ENCODE measurements at places on chromosomes 3 and 15.

DNA sequence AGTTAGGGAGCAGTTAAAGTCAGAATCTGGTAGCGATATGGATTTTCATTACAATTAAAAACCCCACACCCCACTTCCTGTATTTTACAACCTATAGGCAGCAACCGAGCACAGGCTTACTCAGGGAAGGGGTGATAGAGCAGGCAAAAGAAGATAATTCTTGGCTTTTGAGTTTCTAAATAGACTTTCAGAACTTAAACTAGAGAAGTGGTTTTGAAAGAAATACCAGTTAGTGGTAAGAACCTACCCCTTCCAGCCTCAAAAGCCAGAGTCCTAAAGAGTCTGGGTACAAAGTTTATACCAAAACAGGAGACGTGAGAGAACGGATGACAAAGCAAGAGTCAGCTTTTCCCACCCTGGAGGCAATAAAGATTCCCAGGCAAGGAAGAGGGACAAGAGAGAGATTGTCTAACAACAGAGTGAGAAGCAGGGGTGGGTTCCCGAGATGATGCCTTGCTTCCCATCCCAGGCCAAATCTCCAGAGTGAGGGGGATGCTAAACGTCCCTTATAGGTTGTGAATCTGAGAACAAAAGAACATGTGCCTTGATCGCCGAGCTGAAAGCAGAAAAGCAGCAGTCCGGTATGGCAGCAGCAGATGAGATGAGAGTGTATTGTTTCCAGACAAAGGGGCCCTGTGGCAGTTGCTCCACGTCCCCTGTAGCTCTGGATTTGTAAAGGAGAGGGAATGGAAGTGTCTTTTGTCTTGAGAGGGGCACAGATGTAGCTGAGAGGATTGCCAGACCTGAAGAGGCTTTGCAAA, 36.8 kb downstream of the KLHL6 start:
- DNase-seq = no peak

DNA sequence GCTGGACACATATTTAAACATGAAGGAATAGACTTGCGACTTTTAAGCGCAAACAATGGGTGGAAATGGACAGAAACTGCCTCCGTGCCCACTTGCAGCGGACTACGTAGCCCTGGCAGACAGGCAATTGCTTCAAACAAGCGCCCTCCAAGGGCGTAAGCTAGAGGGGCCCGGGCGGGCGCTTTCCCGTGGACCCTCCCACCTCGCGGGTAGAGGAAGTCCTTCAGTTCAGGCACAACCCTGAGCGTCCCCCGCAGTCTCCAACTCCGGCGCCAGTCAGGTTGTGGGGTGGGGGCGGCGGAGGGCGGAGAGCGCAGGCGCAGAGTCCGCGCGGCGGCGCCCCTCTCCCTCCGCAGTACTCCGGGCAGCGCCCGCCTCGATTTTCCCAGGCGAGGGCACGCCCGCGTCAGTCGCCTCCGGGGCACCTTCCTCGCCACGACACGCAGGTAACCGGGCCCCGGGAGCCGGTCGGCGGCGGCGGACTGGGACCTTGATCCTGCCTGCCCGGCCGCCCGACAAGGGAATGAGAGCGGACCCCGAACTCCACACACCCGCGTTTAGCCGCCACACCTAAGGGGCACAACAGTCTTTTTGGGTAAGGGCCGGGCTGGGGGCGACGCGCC, at the start of gene SLC35G2:
TSS of gene SLC35G2 (plus strand) at position 358 of the 623 bp plus-strand sequence. CDS start 35,335 bp downstream, outside the sequence.
- peak; percentile 54 for DNase-seq

- DNase-seq = no peak
These were observed 13.4 kb downstream of the STT3B start for GRCh38 chr3:31546162-31546561.

- DNase-seq = no peak
These were observed 44.0 kb upstream of the MUC4 start for GRCh38 chr3:195855471-195856409.

- no peak for DNase-seq
These were observed 36.7 kb downstream of the PXYLP1 start for GRCh38 chr3:141268306-141268705.

GRCh38 chr3:159739969-159740368, 248.7 kb upstream of the IL12A start:
- DNase-seq = no peak

- no peak for DNase-seq
These were observed 52.6 kb downstream of the SYNM start for GRCh38 chr15:99157456-99157855.

GRCh38 chr15:29048011-29048410, 162.2 kb downstream of the APBA2 start:
- no peak for DNase-seq

DNA sequence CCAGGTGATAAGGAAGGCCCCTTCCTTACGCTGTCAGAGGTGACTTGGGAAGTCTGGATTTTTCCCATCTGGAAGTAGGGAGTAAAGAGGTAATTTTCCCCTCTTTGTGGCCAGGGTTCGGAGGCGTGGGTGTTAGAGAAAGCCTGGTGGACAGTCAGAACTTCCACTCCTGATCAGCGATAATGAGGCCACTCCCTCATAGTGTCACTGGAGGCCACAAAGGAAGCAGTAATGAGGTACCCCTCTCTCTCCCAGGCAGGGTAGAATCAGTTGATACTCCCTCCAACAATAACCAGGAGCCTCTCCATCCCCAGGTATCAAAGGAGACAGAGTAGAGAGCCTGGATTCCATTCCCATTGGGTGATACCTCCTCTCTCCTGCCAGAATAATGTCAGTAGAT, 30.0 kb downstream of the AP4E1 start:
- no peak for DNase-seq

DNA sequence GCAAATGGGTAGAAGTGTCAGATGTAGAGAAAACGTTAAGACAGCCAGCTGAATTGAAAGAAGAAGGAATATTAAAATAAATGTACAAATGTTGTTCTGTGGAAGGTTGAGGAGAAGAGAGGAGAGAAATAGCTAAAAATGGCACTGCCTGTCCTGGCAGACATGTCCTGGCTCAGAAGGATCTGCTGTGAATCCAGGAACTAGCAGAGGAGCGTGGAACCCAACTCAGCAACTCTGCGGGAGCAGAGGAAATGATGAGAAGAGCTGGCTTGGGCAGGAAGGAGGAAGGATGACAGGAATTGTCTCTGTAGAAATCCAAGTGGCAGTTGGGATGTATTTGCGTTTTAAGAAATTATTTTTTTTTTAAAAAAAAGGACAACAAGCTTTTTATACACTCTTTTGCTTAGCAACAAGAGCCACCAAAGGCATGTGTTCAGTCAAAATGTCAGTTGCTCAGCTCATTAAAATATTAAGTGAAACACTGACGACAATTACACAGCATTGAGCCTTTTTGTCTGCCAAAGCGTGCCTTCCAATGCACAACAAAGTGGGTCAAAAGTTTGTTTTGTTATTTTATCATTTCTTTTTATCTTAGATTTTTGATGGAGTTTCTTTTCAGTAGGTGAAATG, 16.1 kb downstream of the NANOGP8 start:
- no peak for DNase-seq

DNA sequence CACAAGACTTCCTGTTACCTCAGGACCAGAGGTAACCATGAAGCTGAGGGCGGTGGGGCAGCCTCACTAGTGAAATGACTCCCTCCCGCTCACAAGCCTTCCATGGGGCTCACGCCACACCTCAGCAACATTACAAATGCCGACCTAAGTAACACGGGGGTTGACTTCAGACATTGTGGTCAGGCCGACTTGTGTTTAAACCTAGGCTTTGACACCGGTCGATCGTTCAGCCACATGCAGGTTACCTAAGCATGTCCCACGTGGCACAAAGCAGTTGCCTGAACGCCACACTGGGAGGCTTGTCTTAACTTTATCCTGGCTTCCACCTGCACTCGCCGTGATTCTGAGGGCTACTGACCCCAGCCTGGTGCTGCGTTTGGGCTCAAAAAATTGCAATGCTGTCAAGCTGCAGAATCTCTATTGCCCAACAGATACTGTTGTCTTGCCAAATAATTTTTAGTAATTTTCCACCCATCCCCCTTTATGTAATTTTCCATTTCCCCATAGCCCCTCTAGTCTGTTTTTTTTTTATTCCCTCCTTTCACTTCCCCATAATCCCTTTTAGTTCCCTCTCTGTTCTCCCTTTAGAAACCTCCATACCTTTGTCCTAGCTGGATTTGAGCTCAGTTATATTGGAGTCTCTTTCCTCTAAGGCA, 158.6 kb upstream of the RGMA start:
- no peak for DNase-seq

- no peak for DNase-seq
These were observed 84.6 kb downstream of the ZBTB20 start for GRCh38 chr3:115062412-115062956.

- DNase-seq = no peak
These were observed 77.6 kb downstream of the POLR2M start for GRCh38 chr15:57784081-57784511.

GRCh38 chr15:70113304-70113700, 15.6 kb upstream of the TLE3 start:
- DNase-seq = no peak

DNA sequence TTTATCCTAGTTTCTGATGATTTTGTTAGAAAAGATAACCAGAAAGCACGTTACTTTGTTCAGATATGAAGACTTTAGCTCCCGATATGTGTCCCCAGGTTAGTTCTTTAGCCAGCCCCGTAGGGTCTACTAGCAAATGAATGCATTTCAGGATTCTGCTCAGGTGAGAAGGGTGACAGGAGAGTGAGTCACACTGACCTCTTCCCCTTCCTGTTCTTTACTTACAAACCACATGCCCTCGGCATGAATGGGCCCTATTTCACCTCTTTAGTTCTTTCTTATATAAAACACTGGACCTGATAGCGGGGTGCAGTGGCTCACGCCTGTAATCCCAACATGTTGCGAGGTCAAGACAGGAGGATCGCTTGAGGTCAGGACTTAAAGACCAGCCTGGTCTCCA, 98.4 kb downstream of the SLC49A4 start:
- peak; percentile 25 for DNase-seq

- DNase-seq = no peak
These were observed 637.2 kb downstream of the NTRK3 start for GRCh38 chr15:87619161-87619960.

- DNase-seq = no peak
These were observed 27.9 kb downstream of the MCTP2 start for GRCh38 chr15:94259121-94259751.

GRCh38 chr3:13148126-13148525, 74.9 kb upstream of the IQSEC1 start:
- no peak for DNase-seq

- DNase-seq = no peak
These were observed 49.1 kb downstream of the PLS1 start for GRCh38 chr3:142645236-142645793.

- DNase-seq = no peak
These were observed 43.5 kb upstream of the MEF2A start for GRCh38 chr15:99522288-99522687.

GRCh38 chr3:190013943-190014924, 106.5 kb downstream of the P3H2 start:
- no peak for DNase-seq

DNA sequence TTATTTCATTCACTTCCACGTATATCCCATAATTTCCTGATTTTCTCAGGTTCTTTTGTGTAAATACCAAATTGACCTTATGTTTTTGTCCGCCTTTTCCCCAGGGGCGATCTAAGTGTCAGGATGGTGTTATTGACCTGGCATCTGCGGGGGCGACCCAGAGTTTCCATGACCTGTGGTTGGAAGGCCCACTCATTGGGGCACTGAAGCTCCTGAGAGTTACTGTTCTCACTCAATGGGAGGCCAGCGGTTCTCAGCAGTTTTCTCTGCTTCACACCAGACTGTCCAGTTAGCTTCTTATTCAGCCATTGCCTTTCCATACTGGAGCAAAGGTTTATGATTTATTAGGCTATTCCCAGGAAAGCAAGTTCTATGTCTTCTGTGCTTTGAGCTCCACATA, 53.3 kb downstream of the B3GALNT1 start:
- DNase-seq = no peak

GRCh38 chr3:108311797-108312196, 15.4 kb downstream of the HHLA2 start:
- no peak for DNase-seq

- DNase-seq = peak; percentile 57
These were observed 17.6 kb upstream of the CYP11A1 start for GRCh38 chr15:74384881-74385643.

DNA sequence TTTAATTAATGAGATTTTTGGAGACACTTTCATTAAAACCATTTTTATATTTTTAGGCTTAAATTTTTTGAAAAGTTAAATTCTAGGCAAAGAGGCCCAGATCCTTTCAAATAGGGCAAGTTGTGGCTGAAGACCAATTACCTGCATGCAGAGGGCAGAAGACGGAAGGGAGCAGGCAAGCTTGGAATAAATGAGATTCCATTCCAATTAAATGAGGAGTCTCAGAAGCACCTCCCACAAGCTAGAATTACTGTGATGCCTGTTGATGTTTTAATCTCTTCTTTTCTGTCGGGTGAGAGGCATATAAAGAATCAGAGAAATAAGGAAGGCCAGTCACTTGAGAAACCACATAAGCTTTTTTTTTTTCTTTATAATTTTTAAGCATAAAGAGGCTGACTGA, 46.8 kb downstream of the KBTBD8 start:
- DNase-seq = no peak

GRCh38 chr15:100001405-100001804, 268.2 kb upstream of the LYSMD4 start:
- peak; percentile 40 for DNase-seq

DNA sequence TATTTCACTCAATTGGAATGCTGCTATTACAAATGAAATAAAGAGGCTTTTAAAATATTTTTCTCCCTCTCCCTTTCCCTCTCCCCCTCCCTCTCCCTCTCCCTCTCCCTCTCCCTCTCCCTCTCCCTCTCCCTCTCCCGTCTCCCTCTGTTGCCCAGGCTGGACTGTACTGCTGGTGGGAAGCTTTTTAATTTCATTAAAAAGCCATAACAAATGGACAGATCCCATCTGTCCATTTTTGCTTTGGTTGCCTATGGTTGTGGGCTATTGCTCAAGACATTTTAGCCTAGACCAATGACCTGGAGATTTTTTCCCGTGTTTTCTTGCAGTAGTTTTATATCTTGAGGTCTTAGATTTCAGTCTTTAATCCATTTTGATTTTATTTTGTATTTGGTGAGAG, 107.2 kb upstream of the LRRC3B start:
- DNase-seq = no peak

DNA sequence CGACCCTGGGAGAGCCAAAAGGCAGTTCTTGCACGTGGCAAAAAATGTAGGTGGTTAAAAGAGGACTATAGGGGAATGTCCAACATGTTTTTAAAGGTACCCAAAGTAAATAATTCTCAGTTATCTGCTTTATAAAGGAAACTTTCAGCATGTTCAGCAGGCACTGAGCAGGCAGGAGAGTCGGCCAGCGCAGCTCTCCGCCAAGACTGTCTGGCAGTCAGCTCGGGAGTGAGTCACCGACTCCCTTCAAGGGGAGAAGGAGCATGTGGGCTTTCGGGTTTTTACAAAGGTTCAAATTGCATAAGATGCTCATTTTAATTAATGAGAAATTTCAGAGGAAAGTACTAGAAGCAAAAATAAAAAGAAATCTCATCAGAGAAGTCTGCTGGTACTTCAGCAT, 7.0 kb downstream of the GABRA5 start:
- no peak for DNase-seq

DNA sequence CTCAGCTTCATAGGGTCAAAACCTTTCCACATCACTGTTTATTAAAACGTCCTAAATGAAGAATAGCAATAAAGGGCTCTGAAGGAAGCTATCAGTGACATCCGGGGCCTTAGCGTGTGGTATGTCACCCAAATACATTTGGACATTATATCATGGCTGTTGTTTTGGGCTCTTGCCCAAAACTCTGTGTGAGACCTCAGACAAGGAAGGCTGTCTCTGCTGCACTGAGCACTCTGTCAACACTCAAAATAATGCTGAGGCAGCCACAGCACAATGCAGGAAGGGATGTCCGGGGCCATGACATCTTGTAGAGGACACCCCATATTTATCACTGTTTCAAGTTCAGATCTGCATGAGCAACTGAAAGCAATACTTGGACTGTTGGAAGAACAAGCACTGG, 293.8 kb upstream of the WNT5A start:
- no peak for DNase-seq

Measured in stimulated activated naive CD8-positive, alpha-beta T cell treated with anti-CD3 and anti-CD28 coated beads, Interleukin-15, amount 100 ng/mL, for 72 hours (primary cell).